ENCODE measurements at places on chromosomes 4 and X.

GRCh38 chr4:154124539-154125255, 335.8 kb upstream of the SFRP2 start:
- DNase-seq: no peak

DNA sequence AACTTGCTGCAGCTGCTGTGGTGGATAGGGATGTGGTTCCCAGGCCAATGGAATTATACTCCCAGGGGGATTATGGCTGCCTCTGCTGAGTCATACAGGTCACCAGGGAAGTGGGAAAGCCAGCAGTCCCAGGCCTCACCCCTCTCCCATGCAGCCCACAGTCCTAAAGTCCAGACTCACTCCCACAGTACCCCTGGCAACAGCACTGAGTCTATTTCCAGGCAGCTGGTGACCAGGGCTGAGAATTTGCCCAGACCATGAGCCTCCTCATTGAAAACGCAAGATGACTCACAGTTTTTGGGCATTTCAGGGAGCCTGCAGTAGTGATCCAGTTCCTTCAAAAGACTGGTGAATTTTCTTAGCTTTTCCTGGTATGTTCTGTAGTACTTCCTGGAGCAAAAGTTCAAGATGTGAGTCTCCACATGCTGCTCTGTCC, 137.6 kb downstream of the NPNT start:
- DNase-seq: no peak

- no peak for DNase-seq
Measured at GRCh38 chr4:123858465-123858864, 461.9 kb downstream of the SPRY1 start.

DNA sequence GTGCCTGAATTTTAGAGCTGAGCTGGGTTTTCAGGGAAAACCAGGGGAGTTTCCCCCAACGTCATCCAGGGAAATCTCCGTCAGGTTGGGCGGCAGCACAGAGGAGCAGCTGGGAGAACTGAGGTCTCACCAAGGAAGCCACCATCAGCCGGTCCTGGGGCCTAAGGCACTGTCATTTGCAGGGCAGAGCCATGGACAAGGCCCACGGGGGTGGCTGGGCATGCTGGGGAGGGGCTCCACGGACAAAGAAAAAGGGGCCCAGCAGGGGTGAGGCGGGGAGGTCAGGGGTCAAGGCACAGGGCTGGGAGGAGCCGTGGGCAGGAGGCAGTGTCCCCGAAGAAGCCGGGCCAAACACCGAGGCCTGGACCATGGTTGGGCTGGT, 109.8 kb downstream of the HMX1 start:
- no peak for DNase-seq

- no peak for DNase-seq
Measured at GRCh38 chr4:155777971-155778735, 19.3 kb downstream of the GUCY1B1 start.

DNA sequence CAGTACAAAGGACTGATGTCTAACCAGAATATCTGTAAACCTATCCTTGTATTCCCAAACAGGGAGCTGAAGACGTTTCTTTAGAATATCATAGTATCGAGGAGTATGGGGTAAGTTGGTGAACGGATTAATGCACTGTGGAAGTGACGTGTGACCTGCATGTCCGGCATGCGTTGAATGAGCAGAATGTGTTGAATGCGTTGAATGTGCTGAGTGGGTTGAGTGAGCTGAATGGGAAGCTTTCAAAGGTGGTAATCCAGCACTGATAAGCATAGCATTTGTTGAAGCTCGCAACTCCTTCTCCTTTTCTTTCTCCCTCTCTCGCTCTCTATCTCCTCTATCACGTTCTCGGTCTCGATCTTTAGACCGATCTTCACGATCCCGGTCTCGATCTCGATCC, 8.1 kb downstream of the DHX15 start:
- no peak for DNase-seq

DNA sequence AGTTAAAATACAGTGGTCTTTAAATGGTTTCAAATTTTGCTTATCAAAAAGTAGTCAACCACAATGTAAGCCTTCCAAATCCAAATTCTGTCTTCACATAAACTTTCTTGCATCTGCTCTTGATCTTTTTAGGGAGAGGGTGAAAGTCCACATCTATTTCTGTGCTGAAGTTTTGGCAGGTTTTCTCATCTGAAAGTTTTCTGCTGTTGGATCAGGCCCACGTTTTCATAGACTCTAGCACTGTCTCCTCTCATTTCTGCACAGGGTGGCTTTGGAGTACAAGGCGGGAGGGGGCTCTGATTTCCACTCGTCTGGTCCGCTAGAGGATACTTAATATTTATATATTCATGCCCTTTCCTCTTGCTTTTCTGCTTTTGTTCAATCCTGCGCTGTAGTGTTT, 18.1 kb upstream of the TMEM150C start:
- DNase-seq: no peak

DNA sequence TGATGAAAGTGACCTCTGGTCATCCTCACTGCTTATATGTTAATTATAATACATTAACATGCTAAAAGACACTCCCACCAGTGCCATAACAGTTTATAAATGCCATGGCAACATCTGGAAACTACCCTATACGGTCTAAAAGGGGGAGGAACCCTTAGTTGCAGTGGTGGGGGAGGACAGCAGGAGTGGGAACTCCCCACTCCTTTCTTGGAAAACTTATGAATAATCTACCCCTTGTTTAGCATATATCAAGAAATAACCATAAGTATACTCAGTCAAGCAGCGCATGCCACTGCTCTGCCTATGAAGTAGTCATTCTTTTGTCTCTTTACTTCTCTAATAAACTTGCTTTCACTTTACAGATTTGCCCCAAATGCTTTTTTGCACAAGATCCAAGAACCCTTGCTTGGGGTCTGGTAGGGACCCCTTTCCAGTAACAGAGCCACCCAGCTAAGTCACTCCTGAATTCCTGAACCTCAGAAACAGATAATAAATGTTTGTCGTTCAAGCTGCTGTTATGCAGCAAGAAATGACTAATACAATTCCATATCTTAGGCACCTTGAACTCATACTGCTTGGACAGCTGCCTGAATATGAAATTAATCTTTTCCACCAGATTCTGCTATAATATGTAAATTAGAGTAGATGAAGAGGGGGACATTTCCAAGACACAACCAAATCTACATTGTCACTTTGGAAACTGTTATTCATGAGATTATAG, 14.4 kb upstream of the REPS2 start:
- no peak for DNase-seq

GRCh38 chr4:7838136-7838782, 101.4 kb downstream of the AFAP1 start:
- no peak for DNase-seq

GRCh38 chrX:68719904-68720614, 72.6 kb downstream of the STARD8 start:
- DNase-seq: no peak

DNA sequence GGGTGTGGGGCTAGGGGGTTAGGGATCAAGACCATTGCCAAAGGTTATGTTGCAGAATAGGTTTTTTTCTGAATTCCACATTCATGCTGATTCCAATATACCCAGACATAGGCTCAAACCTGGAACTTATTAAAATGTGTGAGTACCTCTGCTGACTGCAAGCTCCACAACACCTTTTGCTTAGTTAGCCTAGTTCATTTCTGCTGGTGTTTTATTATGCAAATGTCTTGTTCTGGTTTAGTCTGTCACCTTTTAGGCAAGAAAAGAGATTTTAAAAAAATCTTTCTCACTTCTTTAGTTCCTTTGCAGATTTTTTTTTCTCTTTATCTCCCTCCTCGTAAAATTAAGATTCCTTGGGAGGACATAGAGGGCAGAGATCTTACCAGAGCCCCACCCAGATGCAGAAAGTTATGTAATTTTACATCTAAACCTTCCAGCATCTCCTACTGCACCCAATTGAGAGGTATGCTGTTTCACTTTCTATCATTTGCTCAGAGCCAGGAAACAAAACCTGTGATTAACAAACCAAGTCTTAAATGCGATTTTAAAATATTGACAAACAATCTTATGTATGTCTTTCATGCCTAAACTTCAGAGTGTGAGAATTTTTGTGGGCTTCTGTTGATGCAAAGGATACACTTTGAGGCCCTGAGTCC, 190.7 kb upstream of the CLNK start:
- no peak for DNase-seq

GRCh38 chrX:57103489-57103888, 17.9 kb downstream of the SPIN2B start:
- no peak for DNase-seq

DNA sequence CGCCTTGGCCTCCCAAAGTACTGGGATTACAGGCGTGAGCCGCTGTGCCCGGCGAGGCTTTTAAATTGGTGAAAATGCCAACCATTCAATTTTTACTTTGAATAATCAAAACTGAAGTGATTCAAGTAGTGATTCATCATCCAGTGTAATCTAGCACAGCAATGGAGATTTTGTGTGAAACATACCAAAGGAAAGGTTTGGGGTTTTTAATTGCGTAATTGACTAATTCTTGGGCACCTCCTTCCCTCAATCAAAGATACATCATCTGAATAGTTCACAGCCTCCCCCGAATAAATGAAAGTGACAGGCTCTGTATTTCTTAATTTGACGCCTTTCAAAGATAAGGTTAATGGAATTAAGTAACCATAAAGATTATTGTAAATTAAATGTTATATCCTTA, 69.0 kb downstream of the DMD start:
- no peak for DNase-seq

DNA sequence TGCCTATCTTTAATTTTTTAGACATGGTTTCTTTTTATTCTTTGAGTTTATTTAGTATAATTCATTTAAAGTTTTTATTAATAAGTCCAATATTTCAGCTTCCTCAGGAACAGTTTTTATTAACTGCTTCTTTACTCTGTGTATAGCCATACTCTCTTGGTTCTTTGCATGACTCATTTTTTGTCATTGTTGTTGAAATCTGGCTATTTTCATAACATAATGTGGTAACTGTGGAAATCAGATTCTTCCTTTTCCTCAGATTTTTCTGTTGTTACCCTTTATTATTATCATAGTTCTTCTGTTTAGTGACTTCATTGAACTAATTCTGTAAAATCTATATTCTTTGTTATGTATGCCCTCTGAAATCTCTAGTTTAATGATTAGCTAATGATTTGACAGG, 124.9 kb upstream of the CYSLTR1 start:
- DNase-seq: no peak

- DNase-seq: no peak
Measured at GRCh38 chr4:136319789-136320464, 1212.4 kb downstream of the PCDH18 start.

DNA sequence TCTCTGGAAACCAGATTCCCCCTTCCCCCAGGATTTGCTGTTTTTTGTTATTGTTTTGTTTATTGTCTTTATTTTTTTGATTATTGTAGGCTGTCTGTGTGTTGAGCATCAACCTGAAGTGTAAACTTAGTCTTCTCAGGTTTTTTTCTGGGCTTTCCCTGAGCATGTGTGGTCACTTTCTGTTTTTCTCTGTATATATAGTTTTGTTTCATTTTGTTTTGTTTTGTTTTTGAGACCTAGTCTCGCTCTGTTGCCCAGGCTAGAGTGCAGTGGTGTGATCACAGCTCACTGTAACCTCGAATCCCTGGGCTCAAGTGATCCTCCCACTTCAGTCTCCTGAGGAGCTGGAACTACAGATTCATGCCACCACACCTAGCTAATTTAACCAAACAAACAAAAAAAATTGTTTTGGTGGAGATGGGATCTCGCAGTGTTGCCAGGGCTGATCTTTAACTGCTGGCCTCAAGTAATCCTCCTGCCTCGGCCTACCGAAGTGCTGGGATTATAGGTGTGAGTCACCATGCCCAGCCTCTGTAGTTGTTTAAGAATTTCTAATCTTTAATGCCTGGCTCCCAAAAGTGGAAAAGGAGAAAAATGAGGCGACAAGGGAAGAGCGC, 9.1 kb downstream of the IL13RA1 start:
- no peak for DNase-seq

DNA sequence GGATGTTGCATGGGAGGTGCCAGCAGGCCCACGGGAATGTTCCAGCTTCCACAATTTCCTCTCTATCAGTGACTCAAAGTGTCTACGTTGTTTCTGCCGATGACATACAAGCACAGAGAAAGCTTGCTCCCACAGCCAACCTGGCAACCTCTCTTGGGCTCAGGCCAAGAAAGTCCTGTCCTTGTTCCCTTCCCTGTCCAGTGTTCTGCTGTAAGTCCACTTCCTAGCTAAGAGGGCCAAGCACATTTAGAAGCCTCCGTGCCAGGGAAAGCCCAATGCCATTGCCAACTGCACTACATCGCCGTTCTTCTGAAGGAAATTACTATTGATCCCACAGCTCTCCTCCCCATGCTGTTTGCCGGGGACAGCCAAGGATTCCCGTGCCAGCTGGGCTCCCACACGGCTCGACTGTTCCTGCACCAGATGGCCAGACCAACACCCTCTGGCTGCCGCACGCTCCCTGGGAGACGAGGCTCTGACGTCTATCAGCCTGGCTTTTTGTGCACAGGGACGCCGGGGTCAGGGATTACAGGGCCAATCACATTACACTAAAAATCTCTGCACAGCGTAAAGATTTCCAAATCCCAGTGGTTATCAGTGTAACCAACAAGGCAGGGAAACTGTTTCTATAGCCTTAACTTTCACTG, 284.0 kb downstream of the BCOR start:
- no peak for DNase-seq

DNA sequence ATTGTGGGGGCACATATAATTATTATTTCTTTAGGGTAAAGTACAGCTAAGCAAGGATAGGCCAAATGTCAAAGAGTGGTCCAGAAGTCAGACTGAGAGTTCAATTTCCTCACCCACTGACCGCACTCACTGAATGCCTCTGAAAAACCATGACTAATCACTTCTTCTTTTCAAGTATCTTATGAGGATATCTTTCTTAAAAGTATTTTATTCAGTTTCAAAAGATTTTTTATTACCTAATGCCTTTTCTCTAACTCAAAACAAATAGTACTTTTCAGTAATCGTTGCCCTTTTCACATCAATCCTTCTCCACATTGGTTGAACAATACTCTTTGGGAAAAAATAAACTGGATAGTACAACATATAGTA, 61.7 kb upstream of the CAMK2D start:
- DNase-seq: no peak

DNA sequence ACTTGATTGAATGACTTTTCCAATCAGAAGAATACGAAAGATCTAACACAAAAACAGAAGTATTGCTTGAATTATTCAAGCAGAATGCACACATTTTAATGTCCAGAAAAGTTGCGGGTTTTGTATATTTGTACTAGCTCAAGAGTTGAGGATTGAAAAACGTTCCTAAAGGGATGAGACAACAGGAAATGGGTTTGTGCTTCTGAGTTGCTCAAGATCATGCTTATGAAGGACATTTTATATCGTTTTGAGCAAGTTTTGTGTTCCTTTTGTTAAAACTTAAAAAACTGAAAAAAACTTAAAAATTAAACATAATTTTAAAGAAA, 353 bp upstream of the SMIM10 start:
- DNase-seq: no peak

- no peak for DNase-seq
Measured at GRCh38 chr4:169167957-169168858, 102.5 kb downstream of the SH3RF1 start.
